ENCODE measurements at places on chromosomes 3 and 15.

GRCh38 chr15:31483053-31483985 lies 156.7 kb downstream of the KLF13 start:
- DNase-seq: no peak

DNA sequence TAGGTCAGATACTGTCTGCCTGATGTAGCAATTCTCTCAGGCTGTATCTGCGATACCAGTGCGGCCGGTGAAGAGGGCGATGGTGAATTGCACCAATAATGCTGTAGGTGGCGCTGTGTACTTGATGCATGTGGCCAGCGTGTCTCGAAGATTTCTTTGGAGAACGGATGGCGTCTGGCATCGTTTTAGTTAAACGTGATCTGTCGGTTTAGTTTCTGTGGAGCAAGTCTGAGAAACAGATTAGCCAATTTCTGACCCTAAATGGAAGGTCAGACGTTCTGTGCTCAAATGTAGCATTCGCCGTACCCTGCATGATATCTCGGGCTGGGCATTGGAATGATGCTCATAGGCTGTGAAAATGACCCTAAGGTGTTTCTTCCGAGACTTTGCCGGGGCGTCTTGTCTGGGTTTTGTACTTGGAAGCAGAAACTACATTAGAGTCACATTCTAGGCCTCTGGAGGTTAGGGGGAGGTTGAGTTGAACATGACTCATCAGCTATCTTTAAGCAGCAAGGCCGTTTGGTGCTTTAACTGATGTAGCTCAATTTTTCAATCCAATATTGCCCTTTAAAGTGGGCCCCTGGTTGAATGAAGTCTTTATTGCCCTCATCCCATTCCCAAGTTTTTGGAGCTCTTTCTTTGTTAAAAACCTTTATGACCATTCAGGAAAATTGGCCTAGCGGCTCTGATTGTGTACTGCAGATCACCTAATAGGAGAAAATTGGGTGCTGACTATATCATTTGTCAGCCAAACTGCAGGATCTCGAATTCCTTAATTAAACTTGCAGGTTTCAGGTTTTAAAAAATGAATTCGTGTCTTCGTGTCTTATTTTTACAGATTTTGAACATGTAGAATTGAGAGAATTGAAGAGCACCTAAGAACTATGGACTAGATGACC lies 80.0 kb downstream of the SQOR start:
- DNase-seq: no peak

GRCh38 chr3:189687475-189687874 lies 56.3 kb downstream of the TP63 start:
- no peak for DNase-seq

DNA sequence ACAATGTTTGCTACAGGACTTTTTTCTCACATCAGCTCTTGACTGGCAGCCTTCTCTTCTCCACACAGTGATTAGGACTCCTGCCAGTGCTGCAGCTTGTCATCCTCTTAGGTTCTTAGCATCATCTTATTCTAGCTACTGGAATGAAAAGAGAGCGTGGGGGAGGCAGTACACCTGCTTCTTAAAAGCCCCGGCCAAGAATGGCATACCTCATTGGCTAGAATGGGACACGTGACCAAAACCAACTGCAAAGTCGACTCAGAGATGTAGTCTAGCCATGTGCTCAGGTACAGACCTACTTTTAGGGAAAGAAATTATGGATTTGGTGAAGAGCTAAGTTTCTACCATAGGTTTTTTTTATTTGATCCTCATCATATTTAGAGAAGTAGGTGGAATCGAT lies 44.1 kb downstream of the RARB start:
- no peak for DNase-seq

- no peak for DNase-seq
These were observed 14.6 kb downstream of the PP2D1 start for GRCh38 chr3:19997502-19997901.

DNA sequence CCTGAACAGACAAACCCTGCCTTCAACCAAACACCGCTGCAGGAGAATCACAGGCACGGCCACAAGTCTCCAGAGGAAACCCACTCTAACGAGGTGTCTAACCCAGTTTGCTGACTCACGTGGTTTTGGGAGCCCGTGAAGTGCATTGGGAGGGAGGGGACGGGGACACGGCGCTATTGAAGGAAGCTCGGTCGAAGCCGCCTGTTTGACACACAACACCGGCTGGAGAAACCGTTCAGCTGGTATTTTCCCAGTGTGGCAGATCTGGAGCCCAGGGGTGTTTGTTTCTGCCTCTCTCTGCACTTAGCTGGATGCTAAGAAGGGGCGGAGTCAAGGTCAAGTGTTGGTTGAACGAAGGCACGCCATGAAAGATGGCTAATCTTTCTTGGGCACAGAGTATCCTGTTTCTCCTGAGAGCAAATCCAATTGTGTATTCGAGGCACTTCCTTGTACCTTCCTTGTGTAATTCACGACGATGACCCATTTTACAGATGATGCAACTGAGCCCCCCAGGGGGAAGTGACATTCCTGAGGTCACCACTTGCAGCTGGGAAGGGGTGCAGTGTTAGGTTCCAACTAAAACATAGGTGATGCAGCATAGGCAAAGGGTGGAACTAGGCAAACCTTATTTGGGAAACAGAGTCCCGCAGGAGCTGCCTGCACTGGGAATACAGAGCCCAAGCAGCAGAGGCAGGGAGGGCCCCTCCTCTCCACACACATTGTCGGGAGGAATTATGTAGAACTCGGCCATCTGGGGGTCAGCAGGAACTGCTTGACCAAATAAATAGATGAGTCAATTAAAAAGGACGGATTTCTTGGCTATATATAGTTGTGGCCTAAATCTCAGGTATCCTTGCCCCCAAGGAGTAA lies 22.5 kb downstream of the SLC6A6 start:
- no peak for DNase-seq

GRCh38 chr3:171190668-171191067 lies 164.1 kb upstream of the SLC2A2 start:
- no peak for DNase-seq

DNA sequence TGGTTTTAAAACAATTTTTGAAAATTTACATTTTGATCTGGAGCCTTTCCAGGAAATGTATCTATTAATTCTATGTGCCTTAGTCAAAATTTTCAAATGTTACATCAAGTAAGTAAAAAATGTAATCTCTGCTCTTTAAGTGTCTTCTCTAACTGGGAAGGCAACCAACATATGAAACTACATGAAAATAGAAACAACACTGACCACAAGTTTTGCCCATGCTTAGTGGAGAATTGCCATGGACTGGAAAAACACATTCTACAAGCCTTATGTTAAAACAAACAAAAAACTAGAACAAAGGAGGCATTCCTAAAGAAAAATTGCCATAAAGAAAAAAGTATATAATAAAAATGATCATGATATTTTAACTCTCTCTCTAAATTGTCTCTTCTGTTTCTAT lies 75.9 kb upstream of the SPRED1 start:
- no peak for DNase-seq

DNA sequence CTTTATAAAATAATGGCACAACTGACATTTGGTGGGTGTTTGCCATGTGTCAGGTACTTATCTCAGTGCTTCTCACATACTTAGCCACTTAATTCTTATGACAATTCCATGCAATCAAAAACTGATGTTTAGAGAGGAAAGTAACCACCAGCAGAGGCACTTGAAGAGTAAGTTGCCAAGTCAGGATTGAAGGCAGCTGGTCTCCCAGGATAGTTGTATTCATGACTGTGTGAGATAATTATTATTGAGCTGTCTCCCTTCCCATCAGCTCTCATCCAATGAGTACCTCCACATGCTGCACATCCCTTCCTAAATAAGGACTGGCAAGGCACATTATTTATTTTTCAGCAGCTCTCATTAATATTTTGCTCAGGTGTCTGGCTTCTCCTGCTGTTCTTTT lies 4.8 kb downstream of the VEPH1 start:
- DNase-seq: no peak

- DNase-seq: no peak
These were observed 33.7 kb downstream of the FBLN2 start for GRCh38 chr3:13582366-13583250.

Measured in cortex of kidney (tissue), 1 donor.